SHP77 treated with DMSO at 0.1 percent for 48 hours (cell line): ENCODE measurements at places on chromosomes 5 and 9.

DNA sequence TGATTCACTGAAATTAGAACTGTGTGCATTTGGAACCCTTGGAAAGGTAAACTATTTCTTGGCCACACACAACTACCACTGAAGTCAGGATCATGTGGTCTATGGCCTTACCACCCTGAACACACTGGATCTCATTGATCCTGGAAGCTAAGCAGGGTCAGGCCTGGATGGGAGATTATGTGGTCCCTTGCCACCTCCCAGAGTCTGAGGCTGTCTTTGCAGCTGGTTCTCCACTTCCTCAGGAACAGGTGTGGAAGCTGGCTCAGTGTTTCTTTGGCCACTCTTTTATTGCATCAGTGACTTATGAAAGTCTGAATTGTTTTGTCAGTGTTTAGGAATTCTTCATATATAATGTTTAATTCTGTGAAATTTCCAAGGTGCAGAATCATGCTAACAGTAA lies 89.2 kb downstream of the TEK start:
- no peak for DNase-seq

GRCh38 chr5:164097749-164098148 lies 592.3 kb downstream of the MAT2B start:
- DNase-seq: no peak

- DNase-seq: no peak
Measured at GRCh38 chr9:90880669-90881068, 79.0 kb downstream of the SYK start.

DNA sequence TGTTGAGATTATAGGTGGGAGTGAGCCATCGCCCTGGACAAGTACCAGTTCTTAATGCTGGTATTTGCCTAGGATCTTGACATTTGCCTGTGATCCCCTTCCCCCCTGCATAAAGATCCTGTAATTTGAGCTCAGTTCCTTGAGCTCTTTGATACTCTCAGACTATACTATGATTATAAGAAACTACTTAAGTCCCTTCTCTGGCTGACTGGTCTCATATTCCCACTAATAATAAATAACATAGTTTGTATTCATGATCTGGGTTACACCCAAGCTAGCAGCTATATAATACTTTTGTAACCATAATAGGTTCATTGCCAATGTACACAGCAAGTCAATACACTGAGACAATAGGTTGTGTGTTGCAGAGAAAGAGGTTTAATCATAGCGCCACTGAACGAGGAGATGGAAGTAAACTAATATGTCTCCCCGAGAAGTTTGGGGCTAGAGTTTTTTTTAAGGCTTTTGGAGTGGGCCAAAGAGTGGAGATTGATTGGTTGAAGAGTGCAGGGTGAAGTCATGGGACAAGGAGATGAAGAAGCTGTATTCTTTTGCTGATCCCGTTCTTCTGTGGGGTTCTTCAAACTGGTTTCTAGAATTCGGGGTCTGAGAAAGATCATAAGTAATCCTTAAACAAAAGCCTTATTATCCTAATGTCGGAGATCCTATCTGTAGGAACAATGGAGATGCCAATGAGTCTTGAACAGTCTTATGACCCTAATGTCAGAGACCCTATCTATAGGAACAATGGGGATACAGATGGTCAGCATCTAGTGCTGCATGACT lies 20.7 kb upstream of the SHOC1 start:
- DNase-seq: no peak

DNA sequence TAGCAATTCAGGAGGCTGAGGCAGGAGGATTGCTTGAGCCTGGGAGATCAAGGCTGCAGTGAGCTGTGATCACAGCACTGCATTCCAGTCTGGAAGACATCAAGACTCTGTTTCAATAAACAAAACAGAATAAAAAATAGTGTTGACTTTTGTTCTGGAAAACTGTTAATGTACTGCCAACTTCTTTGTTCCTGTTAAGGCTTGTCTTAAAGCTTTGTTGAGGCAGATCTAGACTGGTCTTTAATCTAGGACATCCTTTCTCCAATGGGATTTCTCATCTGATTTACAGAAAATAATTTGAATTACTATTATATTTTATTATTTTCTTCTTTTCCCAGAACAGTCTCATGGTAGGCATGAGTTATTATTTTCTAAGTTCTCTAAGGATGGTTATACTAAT lies 26.0 kb downstream of the BDP1 start:
- DNase-seq: no peak

DNA sequence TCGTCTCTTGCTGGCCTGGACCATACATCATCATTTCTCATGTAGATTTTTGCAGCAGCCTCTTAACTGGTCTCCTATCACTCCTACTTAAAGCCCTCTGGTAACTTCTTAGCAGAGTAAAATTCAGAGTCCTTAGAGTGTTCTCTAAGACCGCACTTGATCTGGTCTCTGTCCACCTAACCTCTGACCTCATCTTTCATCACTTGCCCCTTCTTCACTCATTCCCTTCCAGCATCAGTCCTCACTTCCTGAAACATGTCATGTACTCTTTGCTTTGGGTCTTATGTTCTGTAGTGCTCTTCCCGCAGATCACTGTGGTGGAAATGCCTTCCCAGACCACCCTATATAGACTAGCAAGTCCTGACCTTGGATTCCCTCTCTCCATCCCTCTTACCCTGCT lies 9.8 kb downstream of the LARP1 start:
- no peak for DNase-seq

GRCh38 chr5:111998871-111999270 lies 241.9 kb upstream of the NREP start:
- DNase-seq: no peak
